ENCODE measurements at places on chromosomes 1 and 21.

DNA sequence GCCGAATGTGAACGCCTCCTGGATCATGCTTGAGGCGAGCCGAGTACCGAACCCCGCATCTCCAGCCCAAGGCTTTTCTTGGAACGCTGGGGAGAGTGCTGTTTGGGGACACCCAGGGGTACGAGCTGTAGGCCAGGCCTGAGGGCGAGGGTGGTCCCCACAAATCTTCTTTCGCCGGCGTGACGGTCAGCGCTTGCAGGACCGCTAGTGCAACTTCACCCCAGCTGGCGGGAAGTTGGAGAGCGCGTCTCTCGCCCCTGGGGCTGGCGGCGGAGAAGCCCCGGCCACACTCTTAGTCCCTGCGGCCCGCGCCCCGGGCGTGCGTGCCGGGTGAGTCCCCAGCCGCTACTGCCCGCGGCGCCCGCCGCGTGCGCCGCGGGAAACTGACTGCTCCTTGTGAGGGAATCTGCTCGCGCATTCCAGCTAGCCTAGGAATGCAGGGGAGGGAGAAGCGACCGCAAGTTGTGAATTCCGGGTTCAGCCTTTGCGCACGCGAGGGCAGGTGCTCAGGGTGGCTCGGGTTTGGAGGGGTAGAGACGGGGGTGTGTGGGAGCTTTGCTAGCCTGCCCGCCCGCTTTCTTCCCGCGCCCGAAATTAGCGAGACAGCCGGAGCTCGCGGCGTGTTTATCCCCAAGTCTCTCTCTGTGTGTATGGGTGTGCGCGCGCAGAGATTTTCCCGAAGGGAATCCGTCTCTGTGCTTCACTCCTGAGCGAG lies 884 bp downstream of the LHX4 start:
- no peak for DNase-seq

DNA sequence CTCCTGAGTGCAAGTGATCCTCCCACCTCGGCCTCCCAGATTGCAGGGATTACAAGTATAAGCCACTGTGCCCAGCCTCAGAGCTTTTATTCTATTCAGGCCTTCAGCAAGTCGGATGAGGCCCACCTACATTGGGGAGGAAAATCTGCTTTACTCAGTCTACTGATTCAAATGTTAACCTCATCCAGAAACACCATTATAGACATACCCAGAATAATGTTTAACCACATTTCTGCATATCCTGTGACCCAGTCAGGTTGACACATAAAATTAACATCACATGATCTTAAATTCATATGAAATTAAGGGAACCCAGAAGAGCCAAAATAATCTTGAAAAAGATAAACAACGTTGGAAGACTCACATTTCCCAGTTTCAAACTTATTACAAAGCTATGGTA lies 14.9 kb downstream of the IL20 start:
- DNase-seq, result no peak

DNA sequence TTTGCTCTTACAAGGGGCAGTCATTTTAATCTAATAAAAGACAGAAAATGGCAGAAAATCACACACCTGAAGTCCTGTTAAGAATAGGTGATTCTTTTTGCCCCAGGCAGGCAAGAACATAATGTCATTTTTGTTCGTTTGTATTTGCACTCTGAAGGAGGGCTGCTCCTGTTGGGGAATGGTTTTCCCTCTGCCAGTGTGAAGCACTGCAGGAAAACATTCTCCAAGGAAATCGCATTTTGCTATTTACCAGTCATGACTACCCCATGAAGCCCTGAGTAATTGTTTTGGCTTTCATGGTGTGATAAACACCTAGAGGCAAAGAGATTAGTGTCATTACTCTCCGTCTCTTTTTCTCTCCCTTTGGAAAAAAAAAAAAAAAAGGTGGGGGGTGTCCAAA lies 345.5 kb downstream of the NTNG1 start:
- no peak for DNase-seq

GRCh38 chr1:235297579-235297978 lies 30.4 kb downstream of the ARID4B start:
- no peak for DNase-seq

- no peak for DNase-seq
These were observed 7.5 kb downstream of the MIER1 start for GRCh38 chr1:66932291-66932690.

DNA sequence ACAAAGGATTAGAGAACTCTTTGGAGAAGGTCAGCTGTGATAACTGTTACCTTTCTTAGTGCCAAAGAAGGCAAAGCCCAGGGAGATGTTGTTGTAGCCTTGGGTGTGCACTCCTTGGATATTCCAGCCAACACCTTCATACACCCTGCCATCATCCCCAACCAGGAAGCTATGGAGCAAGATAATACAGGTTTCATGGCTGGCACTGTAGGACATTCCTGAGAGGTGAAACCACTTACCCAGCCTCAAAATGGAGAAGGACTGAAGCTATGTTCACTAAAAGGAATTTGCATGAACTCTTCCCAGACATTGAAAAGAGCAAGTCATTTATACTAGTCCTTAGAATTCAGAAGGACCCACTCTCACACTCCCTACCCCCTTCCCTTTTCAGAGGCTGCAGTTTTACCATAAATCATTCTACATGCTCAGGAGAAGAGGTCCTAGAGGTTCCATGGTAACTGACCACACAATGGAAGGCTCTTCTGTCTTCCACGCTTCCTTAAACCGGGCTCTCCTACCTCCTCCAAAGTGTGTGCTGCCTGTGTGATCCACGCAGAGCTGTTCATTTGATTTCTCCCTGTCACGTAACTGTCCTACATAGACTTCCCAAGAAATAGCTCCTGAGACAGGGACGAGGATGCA lies 5.5 kb downstream of the PGLYRP4 start:
- no peak for DNase-seq

DNA sequence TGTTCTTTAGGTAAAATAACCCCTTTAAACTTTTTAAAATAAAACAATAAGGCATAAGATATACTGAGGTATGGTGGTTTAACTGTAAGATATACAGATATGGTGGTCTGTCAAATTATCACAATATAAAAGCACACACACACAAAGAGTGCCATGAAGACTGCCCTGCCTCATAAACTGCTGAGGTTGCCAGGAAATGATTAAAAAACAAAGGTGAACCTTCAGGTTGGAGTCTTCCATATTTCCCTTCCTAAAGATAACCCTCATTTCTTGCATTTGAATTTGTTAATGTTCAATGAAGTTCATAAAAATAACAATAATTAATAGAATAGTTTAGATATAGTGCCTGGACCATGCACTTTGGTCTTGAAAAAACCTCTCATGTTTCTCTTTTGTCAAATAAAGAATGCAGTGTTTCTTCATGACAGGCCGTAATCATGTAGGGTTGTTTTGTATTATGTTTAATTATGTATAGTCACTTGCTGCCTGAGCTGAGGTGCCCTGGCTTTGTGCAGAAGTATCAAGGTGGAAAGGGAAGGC lies 123.6 kb upstream of the B3GALT2 start:
- no peak for DNase-seq

- DNase-seq, result no peak
These were observed 62.1 kb upstream of the CD55 start for GRCh38 chr1:207259391-207259790.

DNA sequence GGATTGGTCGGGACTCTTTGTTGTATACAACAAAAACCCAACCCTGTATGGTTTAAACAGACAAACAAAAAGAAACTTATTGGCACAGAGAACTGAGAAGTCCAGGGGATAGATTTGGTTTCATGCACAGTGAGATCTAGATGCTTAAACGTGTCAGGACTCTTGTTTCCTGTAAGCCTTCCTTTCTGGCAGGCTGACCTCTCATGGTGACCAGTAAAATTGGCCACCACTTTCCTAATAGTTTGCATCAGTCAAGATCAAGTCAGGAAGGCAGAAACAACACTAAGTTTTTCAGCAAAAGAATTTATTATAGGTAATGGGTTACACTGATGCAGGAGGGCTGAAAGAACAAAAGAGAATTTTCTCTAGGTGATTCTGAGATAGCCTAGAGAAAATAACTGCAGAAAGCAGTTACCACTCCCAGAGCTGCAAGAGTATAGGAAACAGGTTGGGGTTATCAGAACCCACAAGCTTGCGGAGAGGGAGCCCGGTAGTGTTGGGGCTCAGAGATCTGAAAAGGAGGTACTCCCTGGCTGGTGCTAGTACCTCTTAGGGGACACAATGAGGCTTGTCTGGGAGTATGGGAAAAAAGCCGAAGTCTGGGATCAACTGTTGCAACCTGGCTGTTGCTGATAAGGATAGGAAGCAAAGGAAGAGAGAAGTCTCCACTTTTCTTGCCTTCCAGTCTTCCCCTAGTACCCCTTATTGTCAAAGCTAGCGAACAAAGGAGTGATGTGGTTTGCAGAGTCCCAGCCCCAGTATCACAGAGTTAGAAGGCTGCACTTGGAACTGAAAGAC lies 21.4 kb downstream of the CITED4 start:
- DNase-seq, result no peak

GRCh38 chr1:62012836-62013235 lies 181.8 kb upstream of the L1TD1 start:
- DNase-seq, result no peak

DNA sequence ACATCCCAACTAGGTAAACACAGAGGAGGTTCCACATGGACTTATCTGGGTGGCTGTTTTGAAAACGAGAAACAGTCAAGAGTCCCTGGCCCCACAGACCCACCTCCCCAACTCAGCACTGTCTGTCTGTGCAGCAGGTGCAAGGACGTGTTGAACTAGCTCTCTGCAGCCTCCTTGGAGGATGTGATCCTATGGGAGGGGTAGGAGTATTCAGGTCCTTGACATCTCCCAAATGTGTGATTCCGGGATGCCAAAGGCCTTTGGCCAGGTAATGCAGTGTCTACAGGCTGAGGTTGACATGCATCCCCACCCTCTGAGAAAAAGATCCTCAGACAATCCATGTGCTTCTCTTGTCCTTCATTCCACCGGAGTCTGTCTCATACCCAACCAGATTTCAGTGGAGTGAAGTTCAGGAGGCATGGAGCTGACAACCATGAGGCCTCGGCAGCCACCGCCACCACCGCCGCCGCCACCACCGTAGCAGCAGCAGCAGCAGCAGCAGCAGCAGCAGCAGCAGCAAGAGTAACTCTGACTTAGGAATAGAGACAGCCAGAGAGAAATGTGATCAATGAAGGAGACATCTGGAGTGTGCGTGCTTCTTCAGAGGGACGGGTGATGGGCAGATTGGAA lies 151.6 kb upstream of the CAMK1G start:
- DNase-seq, result no peak

GRCh38 chr1:241417258-241417657 lies 60.3 kb upstream of the RGS7 start:
- DNase-seq, result no peak

GRCh38 chr1:51215169-51215568 lies 20.9 kb upstream of the RNF11 start:
- no peak for DNase-seq

GRCh38 chr21:34011660-34012059 lies 61.7 kb upstream of the MRPS6 start:
- no peak for DNase-seq

GRCh38 chr1:15691434-15692032 lies 7.4 kb downstream of the PLEKHM2 start:
- DNase-seq, result no peak

- no peak for DNase-seq
These were observed 2.0 kb downstream of the GPR88 start for GRCh38 chr1:100539836-100540536.

GRCh38 chr21:46098303-46099141 lies 610 bp downstream of the COL6A2 start:
- no peak for DNase-seq

DNA sequence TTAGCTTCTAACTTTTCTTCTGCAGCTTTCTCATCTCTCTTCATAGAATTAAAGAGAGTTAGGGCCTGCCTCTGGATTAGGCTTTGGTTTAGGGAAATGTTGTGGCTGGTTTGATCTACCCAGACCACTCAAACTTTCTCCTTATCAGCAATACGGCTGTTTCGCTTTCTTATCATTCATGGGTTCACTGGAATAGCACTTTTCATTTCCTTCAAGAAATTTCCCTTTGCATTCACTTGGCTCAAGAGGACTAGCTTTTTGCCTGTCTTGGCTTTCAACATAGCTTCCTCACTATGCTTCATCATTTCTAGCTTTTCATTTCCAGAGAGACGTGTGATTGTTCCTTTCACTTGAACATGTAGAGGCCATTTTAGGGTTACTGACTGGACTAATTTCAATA lies 59.6 kb downstream of the AKT3 start:
- DNase-seq, result no peak
